Esophagus squamous epithelium (tissue), 5 donors: ENCODE measurements at places on chromosomes 7 and 10.

DNA sequence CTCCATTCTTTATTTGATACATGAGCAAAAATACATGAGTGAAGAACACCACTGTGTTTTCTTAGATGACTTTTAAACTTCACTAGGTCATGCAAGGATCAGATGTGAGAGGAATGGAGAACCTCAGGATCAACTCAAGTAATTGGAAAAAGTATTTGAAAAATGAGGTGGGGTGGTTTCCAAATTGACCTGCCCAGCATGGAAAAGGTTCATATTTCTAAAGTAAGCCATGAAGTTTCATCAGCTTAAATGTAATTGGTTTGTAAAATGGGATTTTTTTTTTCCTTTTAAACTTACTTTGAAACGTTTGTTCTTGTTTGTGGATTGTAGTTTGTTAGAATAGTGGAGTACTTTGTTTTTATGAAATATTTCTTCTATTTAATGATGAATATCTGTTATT lies 134.8 kb downstream of the MLLT10 start:
- DNase-seq, result no peak

GRCh38 chr7:46989247-46989646 lies 592.7 kb downstream of the TNS3 start:
- DNase-seq, result no peak

- DNase-seq, result no peak
Measured at GRCh38 chr7:19674266-19674960, 34.4 kb downstream of the POLR1F start.

DNA sequence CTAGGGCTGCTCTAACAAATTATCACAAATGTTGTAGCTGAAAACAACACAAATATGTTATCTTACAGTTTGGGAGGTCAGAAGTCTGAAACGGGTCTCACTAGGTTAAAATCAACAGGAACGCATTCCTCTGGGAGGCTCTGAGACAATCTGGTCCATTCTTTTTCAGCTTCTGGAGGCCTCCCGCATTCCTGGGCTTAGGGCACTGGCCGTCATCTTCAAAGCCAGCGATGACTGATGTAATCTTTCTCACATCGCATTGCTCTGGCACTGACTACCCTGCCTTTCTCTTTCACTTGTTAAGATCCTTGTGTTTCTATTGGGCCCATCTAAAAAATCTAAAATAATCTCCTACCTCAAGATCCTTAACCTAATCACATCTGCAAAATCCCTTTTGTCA lies 1071.5 kb upstream of the C7orf33 start:
- DNase-seq, result no peak

- no peak for DNase-seq
Measured at GRCh38 chr7:77399816-77400215, 16.3 kb downstream of the GSAP start.

GRCh38 chr7:32453341-32454011 lies 36.7 kb downstream of the LSM5 start:
- DNase-seq, result no peak

- no peak for DNase-seq
Measured at GRCh38 chr10:44105696-44106095, 279.2 kb downstream of the CXCL12 start.

GRCh38 chr7:48876087-48876486 lies 48.3 kb upstream of the CDC14C start:
- DNase-seq, result no peak

DNA sequence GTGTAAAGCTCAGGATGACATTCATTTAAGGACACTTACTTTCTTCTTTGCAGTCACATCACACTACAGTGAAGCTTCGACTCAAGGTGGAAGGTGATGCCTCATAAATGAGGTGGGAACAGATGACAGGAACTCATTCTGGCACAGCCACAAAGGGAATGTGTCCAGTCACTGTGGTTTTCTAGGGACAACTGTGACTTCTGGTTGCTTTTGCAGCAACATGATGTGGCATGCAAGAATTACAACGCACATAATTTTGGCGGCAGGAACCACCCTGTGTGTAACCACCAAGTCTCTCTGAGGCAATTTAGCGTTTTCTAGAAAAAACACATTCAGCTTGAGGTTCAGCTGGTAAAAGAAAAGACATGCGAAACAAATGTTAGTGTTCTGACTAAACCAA lies 32.0 kb upstream of the FERD3L start:
- no peak for DNase-seq

DNA sequence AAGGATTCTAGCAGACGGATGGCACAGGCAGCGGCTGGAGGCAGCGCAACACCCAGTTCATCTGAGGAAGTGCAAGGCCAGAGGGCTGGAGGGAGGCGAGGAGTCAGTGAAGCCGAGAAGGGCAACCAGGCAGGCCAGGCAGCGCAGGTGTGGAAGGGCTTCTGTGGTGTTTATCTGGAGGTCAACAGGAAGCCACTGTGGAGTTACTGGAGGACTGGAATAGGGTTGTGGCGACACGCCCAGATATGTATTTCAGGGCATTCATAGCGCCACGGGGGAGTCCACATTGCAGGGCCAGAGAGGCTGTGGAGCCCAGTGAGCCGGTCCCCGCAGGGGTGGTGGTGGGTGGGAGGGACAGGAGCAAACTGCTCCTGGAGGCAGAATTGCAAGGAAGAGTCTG lies 150.6 kb downstream of the CDH23 start:
- DNase-seq, result no peak

GRCh38 chr10:282294-283139 lies 147.3 kb downstream of the ZMYND11 start:
- no peak for DNase-seq

- no peak for DNase-seq
Measured at GRCh38 chr10:132443605-132443982, 46.6 kb downstream of the PWWP2B start.

DNA sequence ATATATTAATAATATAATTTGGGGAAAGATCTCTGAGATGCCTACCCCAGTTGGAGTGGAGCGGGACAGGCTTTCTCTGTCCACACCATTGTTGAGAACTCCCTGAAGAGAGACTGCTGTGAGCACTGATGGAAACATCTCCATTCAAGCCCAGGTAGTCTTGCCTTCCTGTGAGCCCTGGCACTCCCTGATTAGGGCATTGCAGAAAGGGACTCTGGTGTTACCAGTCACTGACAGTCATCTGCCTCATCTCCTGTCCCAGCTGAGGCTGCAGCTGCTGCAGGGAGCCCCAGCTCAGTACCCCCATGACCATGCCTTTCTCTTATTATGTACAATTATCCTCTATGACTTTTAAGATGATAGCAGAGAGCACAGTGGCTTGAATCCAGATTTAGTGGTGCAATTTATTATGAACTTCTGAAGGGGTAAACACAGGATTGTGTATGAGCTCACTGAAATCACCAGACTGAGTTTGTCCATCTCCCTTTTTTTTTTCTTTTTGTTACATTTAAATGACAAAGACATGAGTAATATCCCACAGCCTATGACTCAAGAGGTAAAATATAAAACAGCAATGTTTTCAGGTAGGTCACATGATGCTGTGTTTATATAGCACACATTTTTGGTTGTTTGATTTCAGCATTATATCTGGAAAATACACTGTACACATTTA lies 236.9 kb downstream of the SLC25A13 start:
- DNase-seq, result no peak

GRCh38 chr10:127100983-127101615 lies 95.3 kb downstream of the INSYN2A start:
- no peak for DNase-seq

DNA sequence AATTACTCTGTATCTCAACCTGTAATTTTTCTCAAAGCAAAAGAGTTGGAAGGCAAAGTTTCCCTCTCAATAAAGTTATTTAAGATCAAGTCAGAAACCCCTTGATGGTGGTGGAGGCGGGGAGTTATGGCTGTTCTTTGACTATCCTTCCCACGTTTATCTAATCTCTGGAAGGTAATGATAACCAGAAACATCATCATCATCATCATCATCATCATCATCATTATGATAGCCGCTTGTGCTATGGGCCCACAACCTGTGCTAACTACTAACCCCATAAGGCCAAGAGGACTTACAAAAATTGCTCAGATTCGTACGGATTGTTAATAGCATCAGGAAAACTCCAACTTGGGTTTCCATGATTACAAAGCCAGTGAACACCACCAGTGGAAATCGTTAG lies 502.3 kb downstream of the SH2D4B start:
- no peak for DNase-seq

GRCh38 chr10:64396105-64396708 lies 875.0 kb downstream of the REEP3 start:
- DNase-seq, result no peak

DNA sequence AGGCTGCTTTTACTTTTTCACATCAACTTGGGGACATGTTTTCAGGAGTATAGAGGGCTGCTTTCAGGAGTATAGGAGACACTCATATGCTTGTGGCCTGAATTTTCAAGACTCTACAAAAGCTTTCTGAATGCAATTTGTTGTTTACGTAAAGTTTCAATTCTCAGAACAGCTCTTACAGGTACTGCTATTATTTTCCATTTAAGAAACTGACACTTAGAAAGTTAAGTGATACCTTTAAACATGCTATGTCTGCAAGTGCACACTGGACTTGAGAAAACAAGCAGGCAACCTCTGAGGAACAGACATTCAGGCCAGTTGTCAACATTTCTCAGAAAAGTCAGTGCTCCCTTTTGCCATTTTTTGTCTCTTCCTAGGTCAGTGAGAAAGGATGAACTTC lies 70.0 kb upstream of the PHYHIPL start:
- no peak for DNase-seq

DNA sequence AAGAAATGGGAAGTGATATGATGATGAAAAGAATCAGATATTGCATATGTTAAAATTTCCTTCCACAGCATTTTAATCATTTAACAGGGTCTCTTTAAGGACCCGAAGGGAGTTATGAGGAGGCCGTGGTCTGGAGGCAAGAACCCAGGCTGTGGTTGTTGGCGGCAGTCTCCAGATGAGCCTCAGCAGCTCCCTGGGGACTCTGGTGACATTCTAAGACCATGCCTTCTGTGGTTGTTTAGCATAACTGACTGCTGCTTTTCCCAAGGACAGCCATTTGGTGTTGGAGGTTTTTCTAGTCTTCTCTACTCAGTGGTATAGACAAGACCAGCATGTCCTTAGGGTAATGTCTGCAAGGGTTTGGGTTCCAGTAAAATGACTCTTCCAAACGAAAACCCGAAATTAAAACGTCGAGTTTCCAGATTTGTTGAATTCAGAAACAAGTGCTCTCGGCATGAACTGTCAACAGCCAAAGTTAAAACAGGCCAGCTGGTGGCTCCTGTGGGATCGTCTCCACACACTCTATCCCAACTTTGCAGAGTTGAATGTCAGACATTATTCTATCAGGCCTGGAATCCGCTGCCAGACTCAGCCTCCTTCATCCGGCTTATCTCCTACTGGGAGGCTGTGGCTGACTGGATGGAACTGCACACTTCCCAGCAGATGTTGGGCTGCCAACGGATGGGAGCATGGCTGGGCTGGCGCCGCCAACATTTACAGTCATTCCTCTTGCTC lies 183.1 kb downstream of the TAX1BP1 start:
- DNase-seq, result no peak

GRCh38 chr10:35000936-35001335 lies 89.2 kb downstream of the CUL2 start:
- DNase-seq, result no peak

DNA sequence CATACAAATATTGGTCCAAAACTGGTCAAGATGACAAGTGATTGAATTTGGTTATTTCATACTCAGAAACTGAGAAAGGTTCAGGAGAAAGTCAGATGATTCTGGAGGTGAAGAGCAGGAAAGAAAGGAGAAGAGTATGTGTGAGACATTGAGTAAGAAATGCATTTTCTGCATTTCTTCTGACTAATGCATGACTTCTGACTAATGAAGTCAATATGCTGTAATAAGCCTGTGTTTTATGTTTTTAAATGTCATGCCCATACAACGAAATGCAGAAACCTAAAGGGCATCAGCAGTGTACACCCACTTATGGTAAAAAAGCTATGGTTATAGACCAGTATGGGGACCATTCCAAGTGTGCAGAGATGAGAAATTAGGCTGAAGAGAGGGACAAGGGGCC lies 1227.8 kb upstream of the SORCS1 start:
- no peak for DNase-seq

DNA sequence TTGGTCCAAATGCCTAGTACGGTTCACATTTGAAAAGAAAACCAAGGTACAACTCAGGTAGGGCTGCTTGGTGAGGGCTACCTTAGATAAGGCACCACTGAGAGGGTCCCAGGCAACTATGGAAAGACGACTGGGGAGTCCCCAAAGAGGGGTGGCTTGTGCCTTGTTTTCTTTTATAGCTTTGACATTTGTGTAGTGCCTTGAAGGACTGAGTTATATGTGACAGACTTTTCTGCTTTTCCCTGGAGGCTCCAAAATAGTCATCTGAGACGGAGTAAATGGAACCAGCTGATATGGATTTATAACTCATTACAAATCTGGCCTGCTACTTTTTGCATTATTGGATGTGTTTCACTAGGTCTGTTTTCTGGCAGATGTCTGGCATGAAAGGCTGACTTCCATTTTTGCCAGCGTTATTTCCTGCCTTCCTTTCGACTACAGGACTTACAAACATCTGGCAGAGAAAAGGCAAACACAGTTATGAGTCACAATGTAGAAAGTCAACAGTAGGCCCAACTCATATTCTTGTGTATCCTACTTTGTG lies 88.2 kb upstream of the IMMP2L start:
- no peak for DNase-seq

GRCh38 chr10:98299341-98299740 lies 31.3 kb upstream of the LOXL4 start:
- DNase-seq, result no peak

DNA sequence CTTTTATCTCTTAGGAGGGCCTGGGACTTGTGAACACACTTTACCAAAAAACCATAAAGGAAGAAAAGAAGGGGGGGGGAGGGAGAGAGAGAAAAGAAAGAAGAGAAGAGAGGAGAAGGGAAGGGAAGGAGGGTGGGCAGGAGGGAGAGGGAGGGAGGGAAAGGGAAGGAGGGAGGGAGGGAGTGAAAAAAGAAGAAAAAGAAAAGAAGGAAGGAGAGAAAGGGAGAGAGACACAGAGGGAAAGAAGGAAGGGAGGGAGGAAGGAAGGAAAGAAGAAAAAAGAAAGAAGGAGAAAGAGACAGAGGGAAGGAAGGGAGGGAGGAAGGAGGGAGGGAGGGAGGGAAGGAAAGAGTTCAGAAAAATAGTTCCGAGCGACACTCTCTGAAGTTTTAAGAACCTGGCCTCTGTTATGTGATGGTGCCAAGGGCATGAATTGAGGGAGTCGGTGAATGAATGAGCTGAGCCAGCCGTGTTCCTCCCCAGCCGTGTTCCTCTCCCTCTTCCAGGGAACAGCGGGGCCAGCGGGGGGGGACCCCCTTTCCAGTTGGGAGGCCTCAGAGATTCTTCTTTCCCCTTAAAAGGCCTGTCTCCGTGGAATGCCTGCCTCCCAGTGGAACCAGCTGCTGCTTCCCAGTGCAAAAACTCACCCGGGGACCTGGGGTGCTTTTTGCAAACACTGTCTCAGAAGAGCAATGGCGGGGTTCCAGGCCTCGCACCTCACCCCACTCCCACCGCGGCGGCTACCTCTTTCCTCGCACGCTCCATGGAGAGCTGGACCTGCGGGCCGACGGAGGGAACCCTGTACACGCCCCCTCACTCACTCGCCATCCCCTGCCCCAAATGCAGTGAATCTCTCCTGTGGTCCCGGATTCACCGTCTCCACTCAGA lies 84.1 kb downstream of the FOXL3 start:
- DNase-seq, result no peak

- no peak for DNase-seq
Measured at GRCh38 chr10:79106256-79107050, 37.7 kb downstream of the ZMIZ1 start.
